HT1080 (cell line): ENCODE measurements at places on chromosomes 3 and 15.
A peak's percentile ranks its signal among the peaks of the same experiment; 100 is the strongest.

- peak; percentile 71 for DNase-seq
Measured at GRCh38 chr3:72938471-72939265, 50.8 kb downstream of the GXYLT2 start.

DNA sequence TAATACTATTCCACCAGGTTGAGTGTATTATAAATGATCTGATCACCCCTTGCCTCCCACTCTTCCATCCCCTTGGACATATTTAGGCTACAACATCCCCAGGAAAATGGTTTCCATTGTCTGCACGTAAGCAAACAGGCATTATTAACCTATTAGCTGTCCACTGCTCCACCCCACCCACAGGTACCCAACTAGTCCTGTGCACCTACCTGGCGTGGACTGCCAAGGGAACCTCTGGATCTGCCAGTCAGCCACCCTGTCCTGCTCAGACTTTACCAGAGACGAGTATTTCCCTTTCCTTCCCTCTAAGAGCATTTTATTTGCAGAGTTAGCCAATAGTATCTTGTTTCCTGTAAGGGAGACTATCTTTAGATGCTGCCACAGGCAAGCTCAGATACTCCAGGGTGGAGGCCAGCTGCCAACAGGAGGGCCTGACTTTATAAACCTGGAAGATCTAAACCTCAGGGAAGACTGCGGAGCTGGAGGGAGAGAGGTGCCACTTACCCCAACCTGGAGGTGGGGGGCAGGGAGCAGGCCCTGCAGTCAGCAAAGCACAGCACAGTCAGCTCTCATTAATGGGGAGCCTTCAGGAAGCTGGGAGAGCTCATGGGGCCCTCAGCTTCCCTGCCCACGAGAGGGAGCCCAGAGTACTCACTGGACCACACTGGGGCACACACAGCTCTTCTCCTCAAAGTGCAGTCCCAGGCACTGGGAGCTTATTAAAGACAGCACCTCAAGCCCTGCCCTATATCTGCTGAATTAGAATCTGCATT is at the start of gene CX3CR1:
Gene CX3CR1 (minus strand): TSS at position 292 of the 773 bp plus-strand sequence. CDS start 13,527 bp downstream, outside the sequence.
- no peak for DNase-seq

- DNase-seq, result no peak
Measured at GRCh38 chr3:13556207-13556606, 7.3 kb downstream of the FBLN2 start.

DNA sequence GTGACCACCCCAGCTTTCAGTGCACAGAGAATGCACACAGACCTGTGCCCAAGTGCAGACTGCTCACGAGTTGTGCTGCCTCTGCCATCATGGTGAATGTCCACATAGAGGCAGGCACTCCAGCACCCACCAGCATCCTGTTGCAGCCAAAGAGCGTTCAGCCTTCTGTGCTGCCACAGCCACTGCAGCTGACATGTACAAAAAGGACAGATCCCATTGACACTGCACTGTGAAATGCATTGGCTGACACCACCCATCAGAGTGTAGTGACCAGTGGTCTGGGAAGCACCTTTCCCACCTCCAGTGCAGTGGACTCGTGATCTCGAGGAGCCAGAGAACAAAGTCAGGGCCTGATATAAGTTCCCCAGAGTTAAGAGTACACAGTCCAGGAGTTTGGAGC is 260.3 kb downstream of the RAP2B start:
- DNase-seq, result no peak

- no peak for DNase-seq
Measured at GRCh38 chr3:151384741-151385174, at the start of gene P2RY12. Gene P2RY12, minus strand, starts transcription at chr3:151384753. Its CDS starts 45,908 bp downstream, at chr3:151338845.

GRCh38 chr3:121958801-121959200 is 63.2 kb downstream of the ILDR1 start:
- no peak for DNase-seq

- no peak for DNase-seq
Measured at GRCh38 chr3:138196023-138196422, 8.9 kb downstream of the ARMC8 start.

GRCh38 chr3:82293435-82293834 is 532.0 kb upstream of the GBE1 start:
- DNase-seq, result no peak

GRCh38 chr3:31687020-31687802 is 154.5 kb downstream of the STT3B start:
- no peak for DNase-seq

- no peak for DNase-seq
Measured at GRCh38 chr3:5488771-5489170, 301.3 kb downstream of the EDEM1 start.

- peak; percentile 72 for DNase-seq
Measured at GRCh38 chr3:133494469-133494868, 79.0 kb upstream of the CDV3 start.

DNA sequence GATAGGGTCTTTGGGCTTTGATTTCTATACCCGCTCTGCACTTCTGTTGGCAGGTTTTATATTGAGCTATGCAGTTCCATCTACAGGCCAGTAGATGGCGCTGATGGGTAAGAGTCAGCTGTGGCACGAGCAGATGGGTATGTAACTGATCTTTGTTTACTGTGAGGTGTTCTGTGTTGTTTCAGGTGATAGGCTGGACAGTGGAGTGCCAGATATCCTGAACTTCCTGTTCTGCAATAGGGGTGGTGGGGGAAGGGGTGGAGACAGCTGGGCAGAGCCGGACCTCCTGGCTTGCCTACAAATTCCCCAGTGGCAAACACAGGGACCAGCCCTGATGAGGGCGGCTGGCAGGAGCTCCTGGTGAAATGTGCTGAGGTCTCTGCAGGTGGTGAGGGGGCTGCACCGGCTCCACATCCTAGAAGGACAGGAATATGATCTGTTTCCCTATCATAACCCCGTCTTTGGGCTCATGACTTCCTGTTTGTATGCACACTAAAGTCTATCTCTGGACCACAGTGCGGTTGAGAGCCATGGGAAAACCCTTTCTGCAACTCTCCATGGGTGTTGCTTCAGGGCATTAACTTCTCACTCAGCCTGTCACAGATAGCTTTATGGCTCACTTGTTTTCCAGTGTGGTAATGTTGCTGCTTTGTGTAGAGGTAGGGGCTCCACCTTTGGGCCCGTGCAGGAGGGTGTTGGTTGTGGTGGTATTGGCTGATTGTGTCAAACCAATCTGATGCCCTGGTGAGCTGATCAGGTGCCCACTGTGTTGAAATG is 13.4 kb upstream of the FAM98B start:
- DNase-seq, result peak; percentile 57

DNA sequence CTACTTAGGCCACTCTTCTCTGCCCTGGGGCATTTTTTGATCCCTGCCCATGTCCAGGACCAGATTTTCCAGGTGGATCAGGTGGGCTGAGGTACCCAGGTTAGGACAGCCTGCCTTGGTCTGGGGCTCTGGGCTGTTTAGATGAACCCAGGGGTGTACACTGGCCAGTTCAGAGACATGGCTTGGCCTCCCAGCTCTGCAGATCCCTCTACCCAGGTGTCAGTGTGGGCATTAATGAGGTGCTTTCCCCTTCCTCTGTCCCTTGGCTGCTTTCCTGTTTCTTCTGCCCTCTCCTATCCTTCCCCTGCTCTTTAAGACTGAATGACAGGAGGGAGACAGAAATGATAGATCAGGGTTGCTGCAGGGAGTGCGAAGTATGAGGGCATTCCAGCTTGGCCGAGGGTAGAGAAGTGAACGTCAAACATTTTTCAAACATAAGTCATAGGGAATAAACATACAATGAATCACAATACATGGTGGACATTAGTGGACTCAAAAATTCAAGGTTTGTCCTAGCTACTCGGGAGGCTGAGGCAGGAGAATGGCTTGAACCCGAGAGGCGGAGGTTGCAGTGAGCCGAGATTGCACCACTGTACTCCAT is 30.5 kb downstream of the RTP1 start:
- peak; percentile 61 for DNase-seq

GRCh38 chr15:67225336-67225735 is 29.1 kb downstream of the AAGAB start:
- DNase-seq, result no peak

DNA sequence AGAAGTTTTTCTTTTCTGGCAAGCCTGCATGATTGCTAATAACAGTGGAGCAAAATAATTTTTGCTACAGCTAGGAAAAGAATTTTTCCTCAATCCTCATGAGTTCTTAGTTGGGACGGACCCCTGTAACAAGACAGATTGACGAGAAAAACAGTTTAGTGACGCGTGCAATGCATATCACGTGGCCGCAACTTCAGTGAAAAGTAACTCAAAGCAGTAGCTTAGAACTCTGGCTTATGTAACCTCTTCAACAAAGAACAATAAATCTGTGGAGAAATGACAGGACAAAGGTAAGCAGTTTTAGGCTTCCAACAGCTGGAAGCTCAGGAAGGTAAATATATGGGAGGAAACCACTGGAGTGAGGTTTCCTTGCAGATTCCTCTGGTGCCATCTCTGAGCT is 19.7 kb downstream of the FAM107A start:
- DNase-seq, result no peak
